Karpas-422 (cell line): ENCODE measurements at places on chromosomes 13 and 19.

DNA sequence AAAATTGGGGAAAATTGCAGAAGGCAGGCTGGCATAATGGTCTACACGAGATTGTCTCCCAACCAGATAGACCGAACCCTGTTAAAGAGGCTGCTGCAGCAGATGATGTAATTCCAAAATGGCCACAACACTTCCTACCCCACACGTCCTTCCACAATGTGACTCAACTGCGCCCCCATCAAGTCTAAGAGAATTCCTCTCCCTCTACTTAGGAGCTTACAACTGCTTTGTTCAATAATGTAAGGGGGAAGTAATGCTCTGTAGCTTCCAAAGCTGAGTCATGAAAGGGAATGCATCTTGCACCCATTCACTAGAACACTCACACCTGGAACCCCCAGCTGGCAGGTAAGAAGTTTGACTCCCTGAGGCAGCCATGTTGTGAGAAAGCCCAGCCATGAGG lies 117.8 kb upstream of the IRS2 start:
- no peak for DNase-seq

DNA sequence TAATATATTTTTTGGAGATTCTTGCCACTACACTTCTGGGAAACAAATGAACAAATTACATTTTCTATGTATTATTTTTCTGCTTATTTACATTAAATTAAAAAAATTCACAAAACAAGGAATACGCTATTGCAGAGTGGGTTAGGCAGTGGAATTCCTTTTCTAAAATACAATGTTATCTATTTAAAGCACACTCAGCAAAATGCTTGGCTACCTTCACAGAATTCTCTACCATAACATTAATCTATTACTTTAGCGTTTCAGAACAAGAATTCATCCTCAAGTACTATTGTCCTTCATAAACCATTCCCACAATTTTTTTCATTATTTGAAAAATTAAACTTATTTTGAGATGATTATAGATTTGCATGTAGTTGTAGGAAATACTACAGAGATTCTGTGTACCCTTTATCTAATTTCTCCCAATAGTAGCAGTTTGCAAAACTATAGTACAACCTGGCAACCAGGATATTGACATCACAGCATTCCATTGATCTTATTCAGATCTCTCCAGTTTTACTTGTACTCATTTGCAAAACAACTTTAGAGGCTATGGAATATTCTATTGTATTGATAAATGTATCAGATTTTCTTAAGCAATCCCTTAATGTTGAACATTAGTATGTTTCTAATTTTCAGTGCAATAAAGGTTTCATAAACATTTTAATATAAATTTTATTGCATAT lies 120.9 kb downstream of the DLEU7 start:
- DNase-seq, result no peak

GRCh38 chr13:83508771-83509301 lies 373.4 kb downstream of the SLITRK1 start:
- DNase-seq, result no peak

DNA sequence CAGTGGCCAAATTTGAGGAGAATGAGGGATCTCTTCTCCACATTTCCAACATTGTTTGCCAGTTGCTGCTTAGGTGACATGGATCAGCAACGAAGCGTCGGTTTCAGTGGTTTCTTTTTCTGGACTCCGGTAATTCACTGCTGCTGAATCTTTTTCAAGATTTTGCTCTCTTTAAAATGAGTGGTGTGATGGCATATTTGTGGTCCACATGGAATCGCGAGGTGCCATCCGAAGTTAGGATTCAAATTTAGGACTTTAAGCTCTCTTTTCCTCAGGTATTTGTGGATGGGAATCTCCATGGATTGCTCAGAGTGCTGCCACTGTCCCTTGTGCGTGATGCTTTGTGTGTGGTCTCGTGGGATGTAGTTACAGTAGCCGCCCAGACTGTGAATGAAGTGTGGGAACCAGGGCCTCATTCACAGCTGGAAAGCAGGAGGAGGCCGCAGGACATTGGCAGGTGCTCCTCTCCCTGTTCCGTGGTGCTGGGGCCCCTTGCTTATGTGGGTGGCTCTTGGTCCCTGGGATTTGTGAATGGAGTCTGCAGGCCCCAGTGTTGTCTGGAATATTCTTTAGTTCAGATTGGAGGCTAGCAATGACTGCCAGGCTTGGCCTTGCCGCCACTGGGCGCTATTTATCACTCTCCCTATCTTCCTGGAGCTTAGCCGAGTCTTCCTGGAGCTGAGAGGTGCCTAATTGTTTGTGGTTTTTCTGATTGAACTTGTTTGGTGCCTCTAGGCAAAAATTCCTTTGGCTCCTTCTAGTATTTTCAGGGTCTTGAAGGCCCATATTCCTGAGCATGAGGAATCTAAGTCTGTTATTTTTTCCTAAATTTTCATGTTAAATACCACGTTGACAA lies 1.5 kb downstream of the ILF3 start:
- DNase-seq, result peak; percentile 55

DNA sequence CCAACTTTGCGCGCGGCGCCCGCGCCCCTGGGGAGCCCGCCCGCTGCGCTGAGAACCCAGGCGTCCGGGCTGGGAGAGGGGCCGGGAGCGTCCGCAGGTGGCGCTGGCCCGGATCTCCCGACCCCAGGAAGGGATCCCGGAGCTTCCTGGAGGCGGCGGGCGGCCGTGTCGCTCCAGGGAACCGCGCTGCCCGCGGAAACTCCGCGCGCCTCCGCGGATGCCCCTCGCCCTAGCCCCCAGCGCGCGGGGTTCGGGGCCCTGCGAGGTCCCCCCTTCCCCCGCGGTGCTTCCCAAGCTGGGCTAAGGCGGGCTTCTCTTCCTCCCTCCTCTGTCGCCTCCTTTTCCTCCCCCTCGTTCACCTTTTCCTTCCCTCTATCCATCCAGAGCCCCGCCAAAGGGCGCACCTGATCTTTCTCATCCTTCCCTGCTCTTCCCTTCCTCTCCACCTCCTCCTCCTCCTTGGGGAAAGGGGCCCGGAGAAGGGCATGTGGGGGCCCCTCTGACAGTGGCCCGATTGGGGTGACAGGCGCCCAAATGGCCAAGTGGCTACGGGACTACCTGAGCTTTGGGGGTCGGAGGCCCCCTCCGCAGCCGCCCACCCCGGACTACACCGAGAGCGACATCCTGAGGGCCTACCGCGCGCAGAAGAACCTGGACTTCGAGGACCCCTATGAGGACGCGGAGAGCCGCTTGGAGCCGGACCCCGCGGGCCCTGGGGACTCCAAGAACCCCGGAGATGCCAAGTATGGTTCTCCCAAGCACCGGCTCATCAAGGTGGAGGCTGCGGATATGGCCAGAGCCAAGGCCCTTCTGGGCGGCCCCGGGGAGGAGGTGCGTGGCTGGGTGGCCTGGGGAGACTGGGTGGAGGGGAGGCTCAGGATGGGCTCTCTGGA lies 710 bp downstream of the SHD start:
- peak; percentile 34 for DNase-seq

DNA sequence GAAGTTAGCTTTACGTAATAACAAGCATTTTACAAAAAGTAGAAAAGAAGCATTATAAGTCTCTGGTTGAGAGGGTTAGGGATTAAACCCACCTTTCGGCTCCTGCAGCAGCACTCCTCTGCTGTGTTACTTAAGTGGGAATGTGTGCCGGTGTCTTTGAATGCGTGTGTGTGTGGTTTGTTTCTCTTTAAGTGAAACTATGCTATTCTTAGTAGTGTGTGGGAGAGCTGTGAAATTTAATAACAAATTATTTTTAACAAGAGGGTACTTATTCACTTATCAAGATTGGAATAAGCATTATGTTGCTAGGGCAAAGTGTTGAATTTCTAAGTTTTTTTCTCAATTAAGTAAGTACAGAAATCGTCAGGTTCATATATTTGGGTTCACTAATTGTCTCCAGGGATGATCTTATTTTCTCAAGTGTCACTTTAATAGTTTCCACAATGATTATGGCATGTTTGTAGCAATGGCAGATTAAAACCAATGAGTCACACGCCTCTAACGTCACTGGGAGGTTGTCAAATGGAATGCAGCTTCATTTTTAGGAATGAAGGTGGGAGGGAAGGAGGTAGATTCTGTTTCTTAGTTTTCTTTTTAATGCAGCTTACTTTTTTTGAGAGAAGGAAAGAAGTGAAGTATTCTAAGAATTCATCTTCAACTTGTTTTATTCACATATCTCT lies 151.3 kb downstream of the LMO7 start:
- no peak for DNase-seq

DNA sequence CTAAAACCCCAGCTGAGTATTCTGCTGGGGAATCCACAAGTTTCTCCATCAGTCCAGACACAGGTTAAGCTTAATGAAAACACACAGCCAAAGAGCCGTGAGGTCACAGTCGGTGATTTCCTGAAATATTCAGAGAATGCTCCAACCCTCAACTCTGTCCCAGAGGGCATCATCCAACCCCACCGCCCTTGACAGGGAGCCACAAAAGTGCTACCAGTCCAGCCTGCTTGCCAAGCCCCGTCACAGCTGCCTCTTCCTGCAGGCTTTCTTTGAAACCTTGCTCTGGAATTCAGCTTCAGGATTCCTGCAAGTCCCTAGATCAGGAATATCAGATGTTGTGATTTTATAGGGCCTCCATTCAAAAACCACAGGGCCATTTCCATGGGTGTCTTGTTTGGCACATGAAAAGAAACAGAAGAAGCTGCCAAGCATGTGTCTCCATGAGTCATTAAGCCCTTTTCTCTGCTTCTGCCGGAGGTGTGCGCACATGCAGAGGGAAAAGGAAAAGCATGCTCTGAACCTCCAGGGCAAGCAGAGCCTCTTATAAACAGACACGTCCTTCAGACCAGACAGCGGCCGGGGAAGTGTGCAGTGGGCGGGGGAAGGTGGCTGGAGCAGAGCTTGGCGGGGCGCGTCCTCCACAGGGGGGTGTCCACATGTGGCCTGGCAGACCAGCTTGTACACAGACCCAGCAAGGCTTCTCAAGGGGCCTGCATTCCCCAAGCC lies 164.7 kb downstream of the KATNAL1 start:
- no peak for DNase-seq

- no peak for DNase-seq
These were observed 67.8 kb downstream of the DGKH start for GRCh38 chr13:42116225-42116624.
